ENCODE measurements at places on chromosomes 13 and 19.

GRCh38 chr13:59865398-59865797, 298.3 kb downstream of the DIAPH3 start:
- DNase-seq: no peak

DNA sequence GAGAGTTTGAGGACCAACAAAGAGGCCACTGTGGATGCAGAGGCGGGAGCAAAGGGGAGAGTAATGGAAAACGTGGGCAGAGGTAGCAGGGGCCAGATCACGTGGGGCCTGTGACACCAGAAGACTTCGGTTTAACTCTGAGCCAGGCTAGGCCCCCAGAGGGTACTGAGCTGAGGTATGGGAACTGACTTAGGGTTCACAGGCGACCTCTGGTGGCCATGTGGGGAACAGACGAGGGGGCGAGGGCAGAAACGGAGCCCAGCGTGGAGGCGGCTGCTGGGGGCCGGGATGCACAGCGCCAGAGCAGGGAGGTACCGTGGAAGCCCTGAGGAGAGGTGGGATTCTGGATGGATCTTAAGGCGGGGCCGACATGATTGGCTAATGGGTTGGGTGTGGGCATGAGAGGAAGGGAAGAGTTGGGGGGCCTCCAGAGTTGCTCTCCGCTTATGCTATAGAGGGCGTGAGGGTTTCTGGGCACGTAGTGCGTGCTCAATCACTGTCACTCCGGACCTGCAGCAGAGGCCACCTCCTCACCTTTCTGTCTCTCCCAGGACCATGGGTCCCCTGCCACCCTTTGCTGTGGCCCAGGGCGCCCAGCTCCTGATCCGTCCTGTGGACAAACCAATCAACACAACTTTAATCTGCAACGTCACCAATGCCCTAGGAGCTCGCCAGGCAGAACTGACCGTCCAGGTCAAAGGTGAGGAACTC, 13.7 kb downstream of the PVR start:
- peak; percentile 81 for DNase-seq

GRCh38 chr13:73198991-73199411, 140.2 kb downstream of the KLF5 start:
- DNase-seq: no peak

GRCh38 chr19:20925481-20925880, 2.4 kb downstream of the ZNF85 start:
- DNase-seq: no peak

DNA sequence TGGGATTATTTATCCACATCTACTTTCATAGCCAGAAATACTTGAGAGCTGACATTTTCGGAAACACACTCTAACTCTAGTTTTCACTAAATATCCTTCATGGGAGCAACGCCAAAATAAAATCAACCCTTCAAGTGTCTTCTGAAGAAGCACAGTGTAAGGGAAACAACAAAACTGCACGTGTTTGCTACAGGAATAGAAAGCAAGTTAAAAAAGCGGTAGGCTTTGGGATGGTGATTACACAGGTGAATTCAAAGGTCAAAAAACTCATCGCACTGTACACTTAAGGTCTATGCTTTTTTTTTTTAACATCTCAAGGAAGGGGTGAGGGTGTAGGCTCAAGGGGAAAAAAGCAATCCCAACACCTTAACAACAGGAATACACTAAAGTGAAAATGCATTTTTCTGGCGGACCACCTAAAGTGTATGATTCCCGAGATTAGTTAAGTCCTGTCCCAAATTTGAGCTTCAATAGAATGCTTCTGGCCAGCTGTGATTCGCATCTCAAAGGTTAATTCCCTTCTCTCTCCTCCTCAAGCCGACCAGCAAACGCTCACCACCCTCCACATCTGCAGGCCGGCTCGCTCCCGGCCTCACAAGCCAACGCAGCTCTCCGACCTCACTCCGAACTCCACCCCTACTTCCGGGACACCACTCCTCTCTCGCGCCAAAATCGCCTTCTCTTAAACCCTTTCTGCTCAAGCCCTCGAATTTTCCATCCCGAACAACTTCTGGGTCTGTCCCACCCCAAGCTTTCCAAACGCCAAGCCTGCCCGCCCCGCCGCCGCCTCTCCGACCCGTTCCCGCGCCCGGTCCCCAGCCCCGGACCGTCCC, 1.1 kb downstream of the ARGLU1 start:
- DNase-seq: peak; percentile 59

- no peak for DNase-seq
Measured at GRCh38 chr19:10920781-10921180, 7.7 kb downstream of the YIPF2 start.

DNA sequence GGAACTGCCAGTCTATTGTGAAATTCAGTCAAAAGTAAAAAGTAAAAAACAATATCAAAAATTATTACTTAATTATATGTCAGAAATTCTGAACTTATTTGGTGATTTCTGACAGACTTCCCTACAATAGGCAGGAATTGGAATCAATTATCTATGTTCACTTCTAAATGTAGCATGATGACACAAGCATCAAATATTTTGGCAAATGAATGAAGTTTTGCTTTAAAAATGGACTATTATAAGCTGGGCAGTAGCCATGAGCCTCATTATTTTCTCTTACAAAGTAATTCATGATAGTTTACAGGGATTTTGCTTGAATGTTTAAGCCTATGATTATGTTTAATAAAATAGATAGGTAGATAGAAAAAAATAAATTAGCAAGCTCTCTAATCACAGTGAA, 582.6 kb downstream of the SLITRK6 start:
- no peak for DNase-seq

DNA sequence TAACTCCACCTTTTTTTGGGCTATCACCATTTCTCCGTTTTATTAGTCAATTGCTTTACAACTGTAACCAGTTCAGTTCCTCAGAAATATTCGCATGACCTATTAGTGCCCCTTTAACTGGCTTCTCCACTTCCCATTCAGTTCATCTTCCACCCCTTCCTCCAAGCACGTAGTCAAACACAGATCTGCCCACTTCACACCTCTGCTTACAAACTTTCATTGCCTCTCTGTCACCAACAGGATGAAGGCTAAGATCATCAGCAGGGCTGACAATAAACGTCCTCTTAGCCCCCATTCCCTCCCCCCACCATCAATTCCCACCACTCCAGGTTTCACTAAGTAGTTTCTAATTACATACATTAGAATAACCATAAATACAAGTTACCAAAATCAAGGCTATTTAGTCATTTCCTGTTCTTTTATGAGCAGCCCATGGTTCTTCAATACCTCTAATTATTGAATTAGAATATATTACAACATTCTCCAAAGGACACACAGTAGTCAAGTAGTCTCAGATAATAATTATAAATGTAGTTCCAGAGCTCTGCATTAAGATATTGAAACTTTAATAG, 95.7 kb downstream of the SPRY2 start:
- DNase-seq: no peak

DNA sequence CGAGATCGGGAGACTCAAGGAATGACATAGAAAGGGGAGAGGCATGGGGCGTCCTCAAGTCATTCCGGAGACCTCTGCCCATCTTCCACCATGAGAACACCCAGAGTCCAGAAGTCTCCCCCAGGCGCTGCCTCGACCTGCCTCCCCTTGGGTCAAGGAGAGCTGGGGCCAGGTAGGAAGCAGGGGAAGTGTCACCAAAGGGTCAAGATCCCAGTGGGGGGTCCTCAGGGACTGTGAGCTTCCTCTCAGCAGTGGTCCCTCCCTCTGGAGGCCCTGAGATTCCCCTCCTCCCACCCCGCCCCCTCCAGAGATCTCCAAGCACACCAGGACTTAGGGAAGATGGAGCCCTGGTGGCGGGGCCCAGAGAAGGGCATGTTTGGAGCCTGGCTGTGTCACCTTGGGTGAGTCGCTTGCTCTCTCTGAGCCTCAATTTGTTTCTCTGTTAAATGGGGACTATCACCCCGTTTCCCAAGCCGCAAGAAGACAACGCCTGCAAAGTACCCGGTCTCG, 919 bp downstream of the DACT3 start:
- peak; percentile 16 for DNase-seq

DNA sequence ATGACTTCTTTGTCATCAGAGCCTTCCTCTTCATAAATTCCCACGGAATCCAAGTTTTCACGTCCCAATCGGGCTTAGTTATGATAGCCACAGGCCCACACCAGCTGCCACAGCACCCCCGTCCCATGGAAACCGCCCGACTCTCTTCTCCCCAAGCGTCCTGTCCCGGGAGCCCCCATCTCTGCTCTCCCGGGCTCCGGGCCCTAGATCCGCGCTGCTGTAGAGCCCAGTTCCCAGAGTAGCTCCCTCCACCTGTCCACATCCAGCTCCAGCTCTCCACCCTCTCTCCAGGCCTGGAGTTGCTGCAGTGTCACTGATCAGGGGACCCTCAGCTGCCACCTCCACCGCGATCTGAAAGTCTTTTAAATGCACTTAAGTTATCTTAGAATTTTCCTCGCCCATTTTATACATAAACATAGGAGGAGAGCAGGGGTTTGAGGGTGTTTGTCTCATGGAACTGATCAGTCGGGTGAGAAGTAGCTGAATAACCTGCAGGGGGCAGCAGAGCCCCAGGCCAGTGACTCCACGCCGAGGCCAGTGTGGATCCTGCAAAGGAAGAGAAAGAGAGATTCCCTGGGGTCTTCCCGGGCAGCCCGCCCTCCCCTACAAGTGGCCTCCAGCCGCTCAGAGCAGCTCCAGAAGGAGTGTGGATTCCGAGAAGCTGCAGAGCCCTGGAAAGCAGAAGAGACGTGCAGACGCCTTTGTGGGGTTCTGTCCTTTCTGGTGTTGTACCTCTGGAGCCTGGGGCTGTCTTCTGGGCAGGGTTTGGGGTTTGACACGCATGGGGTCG, 1.1 kb upstream of the ZNF763 start:
- DNase-seq: peak; percentile 81

GRCh38 chr19:15129856-15130585, 22.8 kb downstream of the SYDE1 start:
- peak; percentile 72 for DNase-seq

GRCh38 chr13:40336228-40337221, 329.9 kb downstream of the FOXO1 start:
- no peak for DNase-seq

- DNase-seq: no peak
Measured at GRCh38 chr13:108225440-108225839, 7.2 kb downstream of the ABHD13 start.

DNA sequence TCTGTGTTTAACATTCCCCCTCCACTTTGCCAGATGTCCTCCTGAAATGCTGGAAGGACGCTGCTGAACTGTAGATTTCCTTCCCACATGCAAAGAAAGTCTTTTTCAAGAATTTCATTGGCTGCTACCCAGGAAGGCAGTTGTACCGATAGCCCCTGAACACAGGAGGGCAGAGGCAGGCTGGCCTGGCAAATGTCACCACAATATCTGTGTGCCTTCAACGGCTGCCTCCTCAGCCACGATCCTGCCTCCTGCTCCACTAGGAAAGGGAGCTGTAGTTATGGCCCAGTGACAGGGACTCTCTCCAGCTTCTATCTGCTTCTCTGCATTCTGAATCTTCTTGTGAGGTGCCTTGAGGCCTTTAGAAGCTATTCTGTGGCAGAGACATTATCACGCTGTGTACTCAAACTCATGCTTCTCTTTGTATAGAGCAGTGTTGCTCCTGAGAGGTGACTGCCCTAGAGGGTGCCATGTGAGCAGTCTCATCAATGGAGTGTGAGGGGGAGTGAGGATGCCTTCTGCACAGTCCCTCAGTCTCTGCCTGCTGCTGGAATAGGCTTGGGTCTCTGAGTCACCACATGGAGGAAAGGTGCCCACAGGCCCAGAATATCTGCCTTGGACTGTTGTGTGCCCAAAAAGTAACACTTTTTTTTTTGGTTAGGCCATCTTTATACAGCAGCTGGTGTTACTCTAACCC, 279.8 kb downstream of the DNAJC15 start:
- peak; percentile 7 for DNase-seq

- DNase-seq: no peak
Measured at GRCh38 chr13:28704282-28704681, 14.5 kb downstream of the SLC46A3 start.

GRCh38 chr19:31315652-31316051, 33.6 kb downstream of the TSHZ3 start:
- DNase-seq: no peak

DNA sequence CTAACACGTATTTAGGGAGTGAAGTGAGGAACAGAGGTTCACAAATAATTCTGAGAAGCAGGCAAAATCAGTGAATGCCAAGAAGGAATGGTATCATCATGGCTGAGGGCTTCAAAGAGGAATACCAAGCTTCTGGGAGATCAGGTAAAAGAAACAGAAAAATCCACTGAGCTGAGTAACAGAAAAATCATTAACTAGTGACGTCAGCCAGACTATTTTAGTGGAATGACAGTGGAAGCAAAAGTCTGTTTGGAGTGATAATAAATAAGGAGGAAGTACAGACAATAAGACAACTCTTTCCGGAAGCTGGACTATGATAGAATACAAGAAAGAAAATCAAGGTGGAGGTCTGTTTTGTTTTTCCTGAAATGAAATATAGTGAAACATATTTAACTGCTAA, 83.5 kb downstream of the SACS start:
- DNase-seq: no peak

- peak; percentile 81 for DNase-seq
Measured at GRCh38 chr19:16338470-16339360, 14.1 kb downstream of the KLF2 start.

GRCh38 chr13:111080642-111081041, 34.5 kb upstream of the ARHGEF7 start:
- no peak for DNase-seq

DNA sequence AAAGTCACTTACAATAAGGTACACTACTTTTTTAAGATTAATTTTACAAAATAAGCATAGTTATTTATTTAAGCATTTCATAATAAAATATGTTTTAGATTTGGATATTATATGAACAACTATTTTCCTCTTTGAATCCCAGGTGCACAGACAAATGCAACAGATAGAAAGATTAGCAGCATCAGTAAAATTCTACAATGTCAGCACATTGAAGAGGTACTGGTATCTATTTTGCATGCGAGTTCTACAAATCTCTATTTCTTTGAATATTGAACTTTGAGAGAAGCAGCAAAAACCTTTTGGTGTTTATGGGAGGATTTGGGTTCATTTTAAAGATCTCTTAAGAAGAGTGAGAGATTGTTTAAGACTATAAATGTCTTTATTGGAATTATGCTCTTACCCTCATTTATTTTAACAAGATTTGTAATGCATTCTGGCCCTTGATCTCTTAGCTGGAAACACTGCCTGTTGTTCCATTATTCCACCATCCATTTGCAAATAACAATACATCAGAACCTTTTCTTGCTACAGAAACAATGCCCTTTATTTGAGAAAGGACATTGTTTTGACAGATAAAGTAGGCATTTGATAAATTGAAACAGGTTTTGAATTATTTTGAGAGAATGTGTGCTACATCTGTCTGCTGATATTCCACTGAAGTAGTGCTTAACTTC, 558.8 kb upstream of the KLHL1 start:
- no peak for DNase-seq

GRCh38 chr19:30567536-30568232, 195.5 kb downstream of the ZNF536 start:
- DNase-seq: no peak

DNA sequence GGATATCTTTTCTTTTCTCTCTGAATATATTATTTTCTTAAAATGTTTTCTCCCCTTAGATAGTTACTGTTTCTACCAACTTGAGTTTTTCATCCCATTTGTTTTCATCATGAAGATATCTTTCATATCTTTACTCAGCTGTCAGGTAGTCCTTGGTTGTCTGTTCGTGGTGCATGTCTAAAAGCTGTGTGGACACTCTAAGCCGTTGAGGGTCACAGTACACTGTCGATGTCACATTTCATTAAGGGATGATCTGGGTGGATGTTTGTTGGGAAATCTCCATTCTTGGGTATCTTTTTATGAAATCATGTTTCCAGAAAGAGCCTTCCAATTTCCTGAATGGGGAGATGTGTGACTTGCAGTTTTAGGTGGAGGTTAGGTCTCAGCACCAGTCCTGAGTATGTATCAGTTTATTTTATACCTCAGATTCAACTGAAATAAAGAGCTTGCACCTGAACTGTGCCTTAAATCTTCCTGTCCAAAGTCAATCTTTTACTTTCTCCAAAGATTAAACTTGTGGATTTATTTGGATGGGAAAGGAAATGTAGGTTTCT, 23.2 kb downstream of the ZMYM2 start:
- no peak for DNase-seq

All from stimulated activated CD4-positive, alpha-beta T cell treated with anti-CD3 and anti-CD28 coated beads, Interleukin-15, amount 100 ng/mL, for 24 hours (primary cell).